ENCODE measurements at places on chromosomes 4 and X.

- DNase-seq, result peak; percentile 16
Observed at GRCh38 chrX:46912603-46913491, 626 bp downstream of the JADE3 start.

DNA sequence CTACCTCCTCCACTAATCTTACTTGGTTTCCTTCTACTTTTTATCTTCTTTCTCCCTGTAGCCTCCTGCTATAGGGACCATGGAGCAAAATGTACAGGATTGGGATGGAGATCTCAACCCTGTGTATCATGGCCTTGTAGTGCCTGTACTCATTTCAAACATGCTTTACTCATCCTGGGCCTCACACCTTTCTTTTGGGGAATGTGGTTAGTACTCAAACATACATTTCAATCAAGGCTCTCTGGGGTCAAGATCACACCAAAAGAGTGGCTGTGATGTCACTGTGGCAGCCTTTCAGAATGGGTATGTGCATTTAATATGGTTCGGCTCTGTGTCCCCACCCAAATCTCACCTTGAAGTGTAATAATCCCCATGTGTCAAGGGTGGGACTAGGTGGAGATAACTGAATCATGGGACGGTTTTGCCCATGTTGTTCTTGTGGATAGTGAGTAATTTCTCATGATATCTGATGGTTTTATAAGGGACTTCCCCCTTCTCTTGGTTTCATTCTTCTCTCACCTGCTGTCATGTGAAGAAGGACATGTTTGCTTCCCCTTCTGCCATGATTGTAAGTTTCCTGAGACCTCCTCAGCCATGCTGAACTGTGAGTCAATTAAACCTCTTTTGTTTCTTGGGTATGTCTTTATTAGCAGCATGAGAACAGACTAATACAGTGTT, 205.1 kb downstream of the RASL11B start:
- DNase-seq, result no peak

GRCh38 chrX:55011294-55011693, 11.1 kb downstream of the APEX2 start:
- no peak for DNase-seq

GRCh38 chr4:77197831-77198230, 40.8 kb downstream of the CCNG2 start:
- DNase-seq, result no peak

GRCh38 chr4:107083-107443, 17.2 kb upstream of the ZNF718 start:
- DNase-seq, result no peak

DNA sequence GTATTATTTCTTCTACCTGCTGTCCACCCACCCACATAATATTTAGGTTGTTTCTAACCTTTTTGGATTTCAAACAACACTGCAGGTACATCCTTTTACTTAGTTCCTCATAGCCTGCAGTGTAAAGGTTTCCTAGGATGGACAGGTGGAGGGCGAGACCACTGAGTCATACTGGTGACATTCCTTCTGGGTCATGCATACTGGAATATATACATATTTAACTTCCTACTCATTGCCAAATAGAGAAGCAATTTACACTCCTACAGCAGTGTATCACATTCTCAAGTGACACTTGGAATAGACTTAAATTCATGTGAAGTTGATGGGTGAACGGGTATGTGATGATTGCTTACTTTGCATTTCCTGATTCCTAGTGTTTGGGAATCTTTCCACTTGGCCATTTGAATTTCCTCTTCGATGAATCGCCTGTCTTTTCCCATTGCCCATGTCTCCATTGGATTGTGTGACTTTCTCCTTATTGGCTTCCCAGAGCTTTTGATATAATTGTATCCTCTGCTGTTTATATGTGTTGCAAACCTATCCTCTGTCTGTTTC, 8.2 kb upstream of the PPP2R2C start:
- no peak for DNase-seq

DNA sequence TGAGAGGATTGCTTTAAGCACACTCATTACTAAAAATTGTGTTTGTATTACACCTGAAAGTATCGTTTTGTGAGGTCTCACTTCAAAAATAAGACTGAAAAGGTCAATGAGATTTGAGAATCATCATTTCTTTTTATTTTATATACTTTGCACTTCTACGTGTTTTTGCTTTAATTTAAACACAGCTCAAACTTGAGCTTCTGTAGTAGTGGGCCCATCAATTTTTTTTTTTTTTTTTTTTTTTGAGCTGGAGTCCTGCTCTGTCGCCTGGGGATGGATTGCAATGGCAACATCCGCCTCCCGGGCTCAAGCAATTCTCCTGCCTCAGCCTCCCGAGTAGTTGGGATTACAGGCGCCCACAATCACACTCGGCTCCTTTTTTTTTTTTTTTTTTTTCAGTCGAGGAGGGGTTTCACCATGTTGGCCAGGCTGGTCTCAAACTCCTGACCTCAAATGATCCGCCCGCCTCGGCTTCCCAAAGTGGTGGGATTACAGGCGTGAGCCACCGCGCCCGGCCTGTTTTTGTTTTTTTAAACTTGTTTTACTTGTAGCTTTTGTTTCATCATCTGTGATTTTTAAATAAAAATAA, 1.5 kb downstream of the GSTCD start:
- no peak for DNase-seq

GRCh38 chrX:46610070-46610658, 36.6 kb downstream of the CHST7 start:
- DNase-seq, result no peak

GRCh38 chr4:18318682-18319388, 297.3 kb upstream of the LCORL start:
- no peak for DNase-seq

DNA sequence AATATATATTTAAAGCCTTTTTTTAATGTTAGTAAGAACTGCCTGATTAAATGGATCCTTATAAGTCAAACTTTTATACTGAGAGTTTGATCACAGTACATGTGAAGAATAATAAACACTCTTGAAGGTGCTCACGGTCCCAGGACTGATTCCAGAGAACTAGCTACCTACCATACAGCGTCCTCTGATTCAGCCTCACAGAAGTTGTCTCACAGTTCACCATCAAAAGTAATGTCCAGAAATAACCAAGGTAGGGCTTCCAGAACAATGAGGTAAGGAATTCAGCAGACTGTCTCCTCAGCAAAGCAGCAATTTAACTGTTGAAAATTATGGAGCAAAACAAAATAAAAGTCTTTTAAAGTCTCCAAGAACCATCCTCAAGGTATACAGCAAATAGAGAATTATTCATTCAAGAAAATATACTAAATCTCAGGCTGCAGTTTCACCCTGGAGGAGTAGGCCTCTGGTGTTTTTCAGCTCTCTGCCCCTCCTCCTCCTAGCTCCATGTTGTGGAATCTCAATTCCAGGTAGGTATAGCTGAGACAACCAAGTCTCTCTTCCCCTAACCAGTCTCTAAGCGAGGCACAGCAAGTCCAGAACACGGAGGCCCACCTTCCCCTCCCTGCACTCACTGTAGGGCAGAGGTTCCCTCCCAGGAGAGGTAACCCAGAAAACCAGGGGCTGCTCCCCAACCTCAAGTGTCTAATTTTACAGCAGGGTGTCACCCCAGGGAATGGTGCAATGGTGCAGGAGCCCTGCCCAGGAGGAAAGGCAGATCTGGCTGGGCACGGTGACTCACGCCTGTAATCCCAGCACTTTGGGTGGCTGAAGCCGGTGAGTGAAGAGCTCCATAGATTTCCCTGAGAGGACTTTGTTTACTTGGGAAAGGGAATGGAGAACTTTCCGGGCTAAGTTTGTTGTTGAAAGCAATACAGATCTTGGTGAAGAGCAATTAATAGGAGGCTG, 28.6 kb downstream of the FAM241A start:
- DNase-seq, result no peak

GRCh38 chrX:13381514-13381913, 61.7 kb upstream of the ATXN3L start:
- no peak for DNase-seq

- DNase-seq, result no peak
Observed at GRCh38 chr4:155972098-155972497, 18.4 kb upstream of the CTSO start.

- no peak for DNase-seq
Observed at GRCh38 chr4:183552274-183553146, 47.7 kb downstream of the ING2 start.

DNA sequence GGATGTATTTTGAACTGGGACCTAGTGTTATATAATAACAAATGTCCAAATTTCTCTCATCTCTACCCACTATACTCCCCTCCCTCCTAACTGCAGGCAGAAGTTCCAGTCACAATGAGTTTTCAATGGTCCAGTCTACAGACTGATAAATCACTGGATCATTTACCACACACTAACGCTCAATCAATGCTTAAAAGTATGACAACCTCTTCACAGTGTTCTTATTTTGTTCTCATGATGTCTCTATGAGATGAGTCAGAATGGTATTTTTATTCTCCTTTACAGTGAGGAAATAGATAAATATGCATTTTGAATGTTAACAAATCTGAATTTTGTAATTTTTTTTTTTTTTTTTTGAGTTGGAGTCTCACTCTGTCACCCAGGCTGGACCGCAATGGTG, 83.7 kb upstream of the ETNPPL start:
- DNase-seq, result no peak

DNA sequence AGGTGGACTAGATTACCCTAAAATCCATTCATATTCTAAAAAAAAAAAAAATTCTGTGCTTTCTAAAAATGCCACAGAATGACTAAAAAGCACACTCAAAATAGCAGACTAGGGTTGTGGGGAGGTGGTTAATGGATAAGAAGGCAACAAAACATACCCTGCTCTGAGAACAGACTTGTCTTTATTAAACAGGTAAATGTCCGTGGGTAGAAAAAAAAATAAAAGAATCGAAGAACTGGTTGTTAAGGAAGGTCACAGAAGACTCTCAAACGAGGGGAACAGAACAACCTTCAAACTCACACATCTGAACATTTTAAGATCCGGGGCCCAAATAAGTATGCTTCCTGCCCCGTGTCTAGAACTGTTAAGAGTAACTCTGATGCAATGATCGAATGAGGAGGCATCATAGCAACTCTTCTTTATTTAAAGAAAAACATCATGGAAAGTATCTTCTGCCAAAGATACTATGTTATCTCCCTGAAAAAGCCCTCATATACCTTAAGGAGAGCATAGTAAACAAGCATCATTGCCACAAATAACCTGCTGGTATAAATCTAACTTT, 68.4 kb downstream of the ELF2 start:
- DNase-seq, result no peak
